ENCODE measurements at places on chromosomes 11 and 22. TPM values are rescaled to one million over a fixed set of nuclear protein-coding genes. Genes with fewer than 3 reads are reported as not detected.

TCN1 gene
- total RNA-seq = not detected

DNA sequence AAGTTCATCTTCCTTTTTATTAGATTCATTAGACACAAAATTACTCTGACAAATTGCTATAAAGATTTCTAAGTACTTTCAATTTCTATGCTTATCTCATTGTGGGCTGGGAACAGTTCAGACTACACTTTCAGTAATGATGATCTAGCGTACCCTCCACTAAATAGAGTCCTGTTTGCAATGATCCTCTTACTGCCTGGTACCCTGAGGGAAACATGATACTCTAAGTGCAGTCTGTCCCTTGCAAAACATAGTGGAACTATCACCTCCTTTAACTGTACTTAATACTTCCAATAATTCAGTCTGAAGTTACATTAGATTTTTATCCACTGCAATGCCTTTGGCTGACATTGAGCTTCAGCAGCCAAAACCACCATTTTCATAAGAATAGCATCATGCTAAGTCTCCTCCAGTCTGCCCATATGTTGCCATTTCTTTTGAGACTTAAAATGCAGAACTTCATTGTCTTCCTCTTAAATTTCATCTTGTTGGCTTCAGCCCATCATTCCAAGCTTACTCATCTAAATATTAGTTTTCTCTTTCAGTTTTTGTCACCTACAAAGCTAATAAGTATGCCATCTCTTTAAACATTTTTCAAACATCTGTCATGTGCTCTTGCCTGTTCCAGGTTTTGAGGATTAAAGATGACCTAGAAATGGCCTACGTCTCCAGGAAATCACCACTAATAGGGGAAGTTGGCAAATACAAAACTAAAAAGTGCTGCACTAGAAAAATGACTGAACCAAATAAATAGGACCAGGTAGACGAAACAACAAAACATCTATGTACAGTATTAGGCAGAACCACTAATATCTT, 55.5 kb downstream of the PAK1 start:
- DNase-seq = no peak
- H3K36me3 ChIP-seq = no peaks in the 10 kb centered on the region
- no peaks in the 10 kb centered on the region for H3K4me1 ChIP-seq
- H3K4me3 ChIP-seq = no peak overlapping the region

DNA sequence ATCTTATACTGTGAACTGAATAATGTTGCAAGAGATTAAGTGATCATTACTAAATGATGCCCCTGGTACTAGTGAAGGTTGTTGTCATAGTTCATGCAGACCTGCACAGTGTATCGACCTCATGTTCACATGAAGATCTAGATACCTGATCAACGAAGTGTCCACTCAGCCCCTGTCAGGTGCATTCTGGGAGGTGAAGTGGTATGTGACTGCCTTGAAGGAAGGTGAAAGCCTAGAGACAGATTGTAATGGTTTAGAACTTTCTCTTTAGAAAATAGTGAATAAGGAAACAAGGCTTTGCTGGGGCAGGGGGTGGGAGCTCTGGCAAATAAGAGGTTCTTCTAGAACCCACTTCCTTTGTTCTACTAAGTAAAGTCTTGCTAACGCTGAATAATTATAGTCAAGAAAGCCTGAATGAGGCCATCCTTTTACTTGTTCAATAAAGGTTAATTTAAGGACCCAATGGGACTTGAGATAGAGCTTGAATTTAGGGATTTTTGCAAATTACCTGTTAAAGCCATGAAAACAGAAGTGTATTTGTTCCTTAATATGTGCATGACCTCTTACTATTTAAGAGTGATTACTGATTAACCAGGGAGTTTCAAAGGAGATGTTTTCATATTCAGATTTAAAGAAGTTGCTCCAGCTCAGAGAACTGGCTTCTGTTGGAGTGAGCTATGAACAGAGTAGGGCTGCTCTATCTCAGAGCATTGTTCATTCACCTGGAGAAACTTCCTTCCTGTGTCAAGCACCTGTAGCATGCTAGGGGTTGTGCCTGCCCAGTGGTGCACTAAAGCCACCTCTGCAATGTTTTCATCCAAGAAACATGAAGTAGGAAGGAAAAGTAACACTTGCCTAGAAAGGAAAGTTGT, 45.3 kb downstream of the C22orf31 start:
- H3K36me3 ChIP-seq = no peaks in the 10 kb centered on the region
- H3K4me1 ChIP-seq = peaks cover 7% of the 10 kb centered on the region
- H3K27me3 ChIP-seq = no peaks in the 10 kb centered on the region
- no peak overlapping the region for H3K27ac ChIP-seq

DNA sequence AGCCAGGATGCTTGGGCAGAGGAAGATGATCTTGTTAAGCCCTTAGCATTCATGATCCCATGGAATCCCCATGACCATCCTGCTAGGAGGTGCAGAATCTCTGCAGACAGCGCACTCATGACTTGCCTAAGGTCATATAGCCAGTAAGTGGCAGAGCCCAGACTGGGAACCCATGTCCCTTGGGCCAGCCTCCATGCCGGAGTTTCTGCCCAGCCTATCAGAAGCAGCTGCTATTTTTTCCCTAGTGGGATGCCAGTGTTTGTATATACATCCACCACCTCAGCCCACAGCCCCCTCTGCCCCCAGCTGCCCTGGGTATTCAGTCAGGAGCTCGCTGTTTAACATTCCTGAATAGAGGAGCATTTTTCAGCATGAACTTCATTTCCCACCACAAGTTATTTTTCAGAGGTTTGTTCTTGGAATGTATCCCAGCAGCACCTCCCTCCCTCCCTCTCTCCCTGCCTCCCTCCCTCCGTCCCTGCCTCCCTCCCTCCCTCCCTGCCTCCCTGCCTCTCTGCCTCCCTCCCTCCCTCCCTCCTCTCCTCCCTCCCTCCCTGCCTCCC, 34.4 kb upstream of the SUSD2 start:
- peaks cover 65% of the 10 kb centered on the region for H3K4me1 ChIP-seq
- H3K36me3 ChIP-seq = no peaks in the 10 kb centered on the region
- H3K27me3 ChIP-seq = no peaks in the 10 kb centered on the region
- no peak for DNase-seq

- no peak overlapping the region for H3K4me3 ChIP-seq
- no peak overlapping the region for H3K27ac ChIP-seq
- no peak for DNase-seq
- no peaks in the 10 kb centered on the region for H3K4me1 ChIP-seq
Observed at GRCh38 chr11:113446938-113447337, 28.3 kb downstream of the DRD2 start.

DNA sequence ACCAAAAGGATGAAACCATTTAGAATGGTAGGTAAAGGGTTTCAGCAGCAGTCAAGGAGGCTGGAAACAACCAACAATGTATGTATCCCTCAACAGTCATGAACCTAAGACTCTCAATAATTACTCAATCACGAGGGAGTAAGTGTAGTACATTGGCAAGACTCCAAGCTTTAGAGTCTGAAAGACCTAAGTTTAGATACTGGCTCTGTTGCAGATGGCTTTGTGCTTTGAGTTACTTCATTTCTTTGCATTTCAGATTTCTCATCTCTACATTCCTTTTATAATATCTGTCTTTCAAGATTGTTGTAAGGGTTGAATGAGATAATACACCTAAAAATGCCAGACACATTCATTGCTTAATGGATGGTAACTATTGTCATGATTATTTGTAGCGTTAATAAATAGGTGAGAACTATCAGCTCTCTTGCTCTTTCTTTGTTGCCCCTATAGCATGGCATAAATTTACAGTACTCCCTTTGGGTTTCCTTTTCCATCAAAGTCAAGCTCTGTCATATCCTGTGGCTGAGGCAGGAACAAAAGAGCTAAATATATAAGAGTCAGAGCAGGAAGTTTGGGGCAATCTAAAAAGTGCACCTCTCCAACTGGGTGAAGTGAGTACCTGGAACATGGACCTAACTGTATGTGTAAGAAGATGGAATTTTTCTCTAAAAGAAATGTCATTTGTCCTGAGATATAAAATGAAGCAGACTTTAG, 228.2 kb upstream of the ZC3H12C start:
- no peaks in the 10 kb centered on the region for H3K27me3 ChIP-seq
- no peaks in the 10 kb centered on the region for H3K4me1 ChIP-seq
- no peak overlapping the region for H3K27ac ChIP-seq

DNA sequence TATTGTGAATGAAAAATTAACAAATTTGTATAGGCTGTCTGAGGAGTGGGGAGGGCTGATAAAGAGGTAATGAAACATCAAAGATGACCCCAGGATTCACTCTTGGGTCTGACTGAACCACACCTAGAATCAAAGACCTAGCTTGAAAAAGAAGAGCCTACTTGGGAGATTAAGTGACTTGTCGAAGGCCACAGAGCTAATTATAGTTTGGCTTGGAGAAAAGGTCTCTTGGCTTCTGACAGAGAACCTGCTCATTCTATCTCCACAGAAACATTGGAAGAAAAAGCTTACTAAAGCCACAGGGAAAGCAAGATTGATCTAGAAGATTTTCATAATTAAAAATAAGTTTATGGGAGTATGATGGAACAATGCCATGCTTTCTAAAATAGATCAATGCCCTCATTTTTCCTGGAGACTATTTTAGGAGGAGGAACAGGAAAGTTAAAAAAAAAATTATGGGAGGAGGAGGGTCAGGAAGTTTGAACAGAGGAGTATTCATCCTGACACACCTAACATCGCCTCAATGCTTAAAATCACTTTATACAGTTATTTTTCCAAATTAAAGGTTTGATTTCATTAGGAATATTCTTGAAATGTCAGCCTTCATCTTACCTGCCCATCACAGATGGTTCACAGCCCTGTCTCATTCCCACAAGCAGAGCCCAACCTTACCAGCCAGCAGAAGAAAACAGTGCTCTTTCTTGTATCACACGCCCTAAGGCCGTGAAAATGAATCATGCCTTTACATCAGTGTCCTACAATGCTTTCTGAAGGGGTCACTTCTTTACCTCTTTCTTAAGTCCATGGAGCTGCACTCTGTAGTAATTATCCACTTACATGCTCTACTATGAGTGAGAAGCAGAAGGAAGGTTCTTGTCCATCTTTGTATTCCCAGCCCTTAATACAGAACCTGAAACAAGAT, 231.1 kb upstream of the MPPED2 start:
- H3K27me3 ChIP-seq = no peaks in the 10 kb centered on the region
- no peaks in the 10 kb centered on the region for H3K36me3 ChIP-seq
- H3K27ac ChIP-seq = no peak overlapping the region
- no peak overlapping the region for H3K4me3 ChIP-seq

SUN2 gene
- 242 TPM for total RNA-seq

DNA sequence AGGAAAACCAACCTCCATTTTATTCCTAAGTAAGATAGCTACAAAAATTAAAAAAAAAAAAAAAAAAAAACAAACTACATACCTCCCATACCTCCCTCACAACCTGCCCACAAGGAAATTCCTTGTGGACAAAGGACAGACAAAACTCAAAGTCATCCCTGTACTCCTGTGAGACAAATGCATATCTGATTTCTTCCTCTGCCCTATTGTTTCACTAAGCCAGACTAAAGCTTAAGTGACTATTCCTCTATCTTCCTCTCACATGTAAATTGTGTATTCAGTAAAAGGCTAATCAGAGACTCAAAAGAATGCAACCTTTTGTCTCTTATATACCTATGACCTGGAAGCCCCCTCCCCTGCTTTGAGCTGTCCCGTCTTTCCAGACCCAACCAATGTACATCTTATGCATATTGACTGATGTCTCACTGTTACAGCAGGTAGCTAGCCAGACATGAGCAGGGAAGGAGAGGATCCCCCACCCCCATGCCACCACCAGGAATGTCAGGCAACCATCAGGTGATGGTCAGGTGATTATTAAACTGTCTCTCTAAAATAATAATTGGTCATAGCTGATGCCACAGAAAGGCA, 289.4 kb downstream of the SBF2 start:
- H3K4me1 ChIP-seq = no peaks in the 10 kb centered on the region
- H3K27me3 ChIP-seq = no peaks in the 10 kb centered on the region
- H3K36me3 ChIP-seq = no peaks in the 10 kb centered on the region
- DNase-seq = no peak

GRCh38 chr11:110319501-110319900, 23.1 kb upstream of the RDX start:
- no peaks in the 10 kb centered on the region for H3K36me3 ChIP-seq
- H3K4me1 ChIP-seq = no peaks in the 10 kb centered on the region
- no peak for DNase-seq
- H3K27me3 ChIP-seq = no peaks in the 10 kb centered on the region
- H3K27ac ChIP-seq = no peak overlapping the region
- no peak overlapping the region for H3K4me3 ChIP-seq

GRCh38 chr11:1636291-1636950, 6.8 kb downstream of the KRTAP5-5 start:
- no peak for DNase-seq
- no peak overlapping the region for H3K4me3 ChIP-seq
- no peaks in the 10 kb centered on the region for H3K4me1 ChIP-seq
- no peaks in the 10 kb centered on the region for H3K36me3 ChIP-seq

OR8D1 gene
- not detected for total RNA-seq

DNA sequence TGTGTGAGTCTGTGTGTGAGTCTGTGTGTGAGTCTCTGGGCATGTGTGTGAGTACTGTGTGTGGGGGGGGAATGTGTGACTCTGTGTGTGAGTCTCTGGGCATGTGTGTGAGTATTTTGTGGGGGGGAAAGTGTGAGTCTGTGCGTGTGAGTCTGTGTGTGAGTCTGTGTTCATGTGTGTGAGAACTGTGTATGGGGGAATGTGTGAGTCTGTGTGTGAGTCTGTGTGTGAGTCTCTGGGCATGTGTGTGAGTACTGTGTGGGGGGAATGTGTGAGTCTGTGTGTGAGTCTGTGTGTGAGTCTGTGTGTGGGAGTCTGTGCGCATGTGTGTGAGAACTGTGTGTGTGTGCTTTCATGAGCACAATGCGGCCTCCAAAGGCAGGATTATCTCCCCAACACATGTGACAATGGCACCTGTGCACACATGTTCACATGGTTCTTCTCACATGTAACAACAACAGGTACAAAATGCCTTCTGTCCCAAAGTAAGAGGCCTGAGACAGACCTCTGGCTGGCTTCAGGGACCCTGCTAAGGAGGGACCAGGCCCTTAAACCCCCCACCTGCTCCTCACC, 1.6 kb downstream of the CD5 start:
- no peak overlapping the region for H3K4me3 ChIP-seq
- H3K4me1 ChIP-seq = no peaks in the 10 kb centered on the region
- H3K27me3 ChIP-seq = peaks cover 4% of the 10 kb centered on the region

NCR3LG1 gene
- total RNA-seq = 5.6 TPM

DNA sequence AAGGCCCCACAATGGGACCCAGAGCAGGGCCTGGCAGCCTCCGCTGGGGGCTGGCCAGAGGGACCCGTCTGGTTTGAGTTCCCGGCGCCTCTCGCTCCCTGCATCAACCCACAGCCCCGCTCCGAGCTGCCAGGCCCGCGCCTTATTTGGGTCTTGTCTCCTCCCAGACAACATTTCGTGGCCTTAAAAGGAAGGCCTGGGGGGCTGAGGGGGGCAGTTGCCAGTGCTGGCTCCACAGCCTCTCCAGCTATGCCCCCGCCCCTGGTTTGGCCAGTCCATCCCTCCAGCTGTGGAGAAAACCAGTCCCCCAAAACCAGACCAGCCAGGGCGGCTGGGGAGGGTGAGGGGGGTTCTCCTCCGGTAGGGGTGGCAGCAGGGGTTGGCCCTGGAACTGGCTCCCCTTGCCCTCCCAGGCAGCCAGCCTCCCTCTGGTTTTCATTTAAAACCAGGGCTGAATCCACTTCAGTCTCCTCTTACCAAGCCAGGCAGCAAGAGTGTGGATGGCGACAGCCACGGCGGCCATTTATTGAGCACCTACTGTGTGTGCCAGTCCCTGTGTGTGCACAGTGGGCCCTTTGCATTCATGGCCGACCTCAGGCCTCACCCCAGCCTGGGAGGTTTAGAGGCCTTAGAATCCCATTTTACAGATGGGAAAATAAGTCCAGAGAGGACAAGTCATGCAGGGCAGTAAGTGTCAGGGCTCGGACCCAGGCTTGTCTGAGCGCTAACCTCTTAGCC, 18.6 kb downstream of the EMID1 start:
- H3K36me3 ChIP-seq = no peaks in the 10 kb centered on the region
- H3K4me1 ChIP-seq = peaks cover 14% of the 10 kb centered on the region
- peak overlapping the region; percentile 82 for H3K27ac ChIP-seq
- peak; percentile 76 for DNase-seq
- H3K4me3 ChIP-seq = no peak overlapping the region
